Hippocampal formation (tissue), 2 donors: ENCODE measurements at places on chromosomes 1 and 21.

GRCh38 chr1:56146449-56146848 is 432.9 kb downstream of the PLPP3 start:
- no peak for DNase-seq

GRCh38 chr1:145747398-145748247 is 28.3 kb downstream of the CD160 start:
- no peak for DNase-seq

GRCh38 chr21:35007348-35007747 is 41.8 kb downstream of the RUNX1 start:
- no peak for DNase-seq

- DNase-seq: no peak
Measured at GRCh38 chr21:41576013-41576615, 68.2 kb upstream of the TMPRSS2 start.

- DNase-seq: no peak
Measured at GRCh38 chr1:180123463-180123936, 31.2 kb upstream of the QSOX1 start.

GRCh38 chr1:92730476-92730875 is 54.4 kb downstream of the EVI5 start:
- DNase-seq: no peak

GRCh38 chr1:96861836-96862235 is 140.3 kb downstream of the PTBP2 start:
- no peak for DNase-seq

- no peak for DNase-seq
Measured at GRCh38 chr1:213106298-213106697, 55.3 kb downstream of the RPS6KC1 start.

- no peak for DNase-seq
Measured at GRCh38 chr21:20311234-20311787, 686.9 kb upstream of the NCAM2 start.

DNA sequence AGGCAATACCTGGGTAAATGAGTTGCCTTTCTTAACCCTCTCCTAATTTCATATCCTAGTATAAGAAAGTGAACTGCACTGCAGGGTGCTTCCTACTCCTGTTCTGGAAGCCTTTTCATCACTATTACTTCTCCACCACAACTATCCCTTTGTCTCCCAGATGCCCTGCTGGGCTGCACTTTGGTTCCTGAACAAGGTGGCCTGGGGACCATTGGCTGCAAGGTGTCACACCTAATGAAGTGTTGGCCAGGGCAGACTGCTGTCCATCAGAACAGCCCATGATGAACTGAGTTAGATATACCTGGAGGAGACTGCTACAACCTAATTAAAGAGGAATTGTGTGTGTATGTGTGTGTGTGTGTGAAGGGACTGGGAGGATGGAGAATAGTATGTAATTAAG is 1.9 kb upstream of the KLHDC8A start:
- no peak for DNase-seq

GRCh38 chr1:211630236-211631081 is 45.0 kb downstream of the NEK2 start:
- DNase-seq: no peak

GRCh38 chr21:46150491-46151121 is 4.8 kb downstream of the FTCD start:
- no peak for DNase-seq

DNA sequence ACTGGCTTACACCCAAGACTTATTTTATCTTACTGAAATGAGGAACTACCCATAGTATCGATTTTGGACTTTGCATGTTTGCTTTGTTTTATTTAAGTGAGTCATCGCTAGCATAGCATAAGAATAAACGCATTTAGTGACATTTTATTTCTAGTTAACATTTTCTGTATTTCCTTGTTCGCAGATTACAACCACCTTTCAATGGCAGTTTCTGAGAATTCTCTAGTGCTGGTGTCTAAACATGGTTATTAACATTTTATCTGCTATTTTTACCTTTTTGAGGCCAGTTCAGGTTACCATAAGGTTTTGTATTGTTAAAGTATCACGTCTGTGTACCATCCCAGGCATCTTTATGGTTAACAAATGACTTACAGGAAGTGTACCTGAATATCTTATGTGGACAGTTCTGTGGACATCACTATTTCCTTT is 24.5 kb downstream of the EEIG2 start:
- no peak for DNase-seq

- DNase-seq: no peak
Measured at GRCh38 chr1:76715474-76715873, 151.8 kb upstream of the ST6GALNAC5 start.

GRCh38 chr21:46556802-46557201 is 48.1 kb downstream of the S100B start:
- DNase-seq: no peak
